Activated T-helper 1 cell treated with anti-CD3 and anti-CD28 coated beads, Interleukin-12 subunit alpha, Interleukin-12 subunit beta, Interleukin-2, Interleukin-4 antibody, amounts not matched to agents 30 ng/mL and 10 ng/mL and 1 ng/mL, durations not matched to agents 14 hours and 24 hours and 36 hours (primary cell): ENCODE measurements at places on chromosomes 5 and 9. TPM values are rescaled to one million over a fixed set of nuclear protein-coding genes. Genes with fewer than 3 reads are reported as not detected.

DNA sequence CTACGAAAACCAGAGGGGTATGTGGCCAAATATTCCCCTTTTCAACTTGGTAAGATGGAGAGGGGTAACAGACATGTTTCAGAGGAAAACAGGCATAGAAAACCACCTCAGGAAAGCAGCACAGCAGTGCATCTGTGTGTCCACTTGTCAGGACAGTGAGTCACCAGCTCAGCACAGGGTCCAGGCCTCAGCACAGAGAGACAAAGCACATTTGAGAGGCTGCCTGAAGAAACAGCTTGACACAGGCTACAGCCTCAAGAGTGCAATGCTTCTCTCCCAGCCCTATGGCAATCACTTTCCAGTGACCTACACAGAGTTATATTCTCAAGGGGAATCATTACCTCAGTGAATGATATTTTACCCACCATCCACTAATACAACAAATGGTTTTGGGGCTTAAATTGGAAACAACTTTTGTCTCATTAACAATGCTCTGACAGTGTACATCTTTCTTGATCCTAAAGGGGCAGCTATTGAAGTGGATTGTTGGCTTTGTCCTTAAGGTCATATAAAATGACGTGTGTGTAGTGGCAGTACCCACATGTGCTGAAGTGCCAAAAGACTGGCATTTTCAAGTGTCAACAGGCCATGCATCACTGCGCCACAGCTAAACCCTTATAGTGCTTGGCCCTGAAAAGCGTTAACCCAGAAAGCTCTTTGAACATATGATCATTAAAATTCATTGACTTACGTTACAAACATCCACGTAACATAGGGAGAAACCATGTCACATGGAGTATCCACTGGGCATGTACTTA lies 46.4 kb downstream of the ERMP1 start:
- peaks cover 60% of the 10 kb centered on the region for H3K4me1 ChIP-seq
- H3K4me3 ChIP-seq = no peak overlapping the region
- no peak overlapping the region for H3K27ac ChIP-seq
- DNase-seq = no peak
- peaks cover 93% of the 10 kb centered on the region for H3K36me3 ChIP-seq
- H3K27me3 ChIP-seq = no peaks in the 10 kb centered on the region

DNA sequence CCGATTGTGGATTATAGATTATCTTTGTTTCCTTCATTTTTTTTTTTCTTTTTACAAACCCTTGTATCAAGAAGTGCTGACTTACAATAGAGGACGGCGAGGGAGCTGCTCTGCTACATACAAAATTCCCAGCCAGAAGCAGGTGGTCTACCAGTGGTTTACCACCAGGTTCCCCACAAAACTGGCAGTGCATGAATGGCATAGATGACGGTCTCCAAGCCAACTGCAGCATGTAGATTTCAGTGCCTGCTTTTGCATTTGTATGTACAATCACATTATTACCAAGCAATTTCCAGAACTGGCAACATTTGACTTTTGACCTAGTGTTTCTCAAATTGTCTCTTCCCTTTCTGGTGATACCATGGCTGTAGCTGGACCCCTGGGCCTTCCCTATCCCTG lies 84.0 kb downstream of the ACER2 start:
- DNase-seq = no peak

Gene STC2
- 25.4 and 27.7 TPM in 2 replicates for total RNA-seq

Gene NPR3
- total RNA-seq = not detected in 2 replicates

GRCh38 chr9:132723809-132724208 lies 53.5 kb downstream of the GTF3C4 start:
- H3K4me1 ChIP-seq = no peaks in the 10 kb centered on the region
- peaks cover 11% of the 10 kb centered on the region for H3K27me3 ChIP-seq
- no peaks in the 10 kb centered on the region for H3K36me3 ChIP-seq
- no peak for DNase-seq

- no peaks in the 10 kb centered on the region for H3K27me3 ChIP-seq
- no peak overlapping the region for H3K4me3 ChIP-seq
- H3K36me3 ChIP-seq = no peaks in the 10 kb centered on the region
- no peak overlapping the region for H3K27ac ChIP-seq
Measured at GRCh38 chr9:128669786-128670185, 13.1 kb upstream of the DYNC2I2 start.

Gene PDCD1LG2
- total RNA-seq = 1.1 and 1.4 TPM in 2 replicates

DNA sequence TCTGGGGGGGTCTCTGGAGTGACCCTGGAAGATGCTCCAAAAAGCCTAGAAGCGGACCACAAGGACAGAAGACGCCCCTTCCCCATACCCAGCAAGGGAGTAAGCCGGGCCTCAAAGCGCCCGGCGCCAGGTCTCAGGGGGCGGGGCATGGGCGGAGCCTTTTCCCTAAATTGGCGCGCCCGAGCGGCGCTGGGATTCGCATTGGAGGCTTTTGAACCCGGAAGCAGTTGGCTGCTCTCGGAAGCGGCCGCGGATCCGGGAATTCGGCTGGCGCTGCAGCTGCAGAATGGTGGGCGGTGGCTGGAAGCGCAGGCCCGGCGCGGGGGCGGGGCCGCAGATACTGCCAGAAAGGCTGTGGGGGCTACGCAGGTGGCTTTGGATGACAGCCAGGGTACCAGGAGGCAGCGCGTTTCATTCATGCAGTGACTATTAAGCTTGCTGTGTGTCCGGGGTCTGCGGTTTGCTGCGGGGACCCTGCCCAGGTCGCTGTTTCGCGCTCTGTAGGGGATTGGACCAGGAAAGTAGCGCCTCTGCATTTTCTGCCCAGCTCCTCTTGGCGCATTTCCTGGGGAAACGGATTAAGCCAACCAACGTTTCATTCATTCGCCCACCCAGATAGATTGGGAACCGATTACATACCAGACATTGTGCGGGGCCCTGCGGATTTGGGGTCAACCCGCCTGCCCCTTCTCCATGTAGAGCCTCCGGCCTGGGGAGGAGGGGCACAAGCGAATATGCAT lies 83.0 kb upstream of the FREM1 start:
- H3K36me3 ChIP-seq = no peaks in the 10 kb centered on the region
- H3K27ac ChIP-seq = peak overlapping the region; percentile 41
- H3K4me1 ChIP-seq = peaks cover 39% of the 10 kb centered on the region
- peak; percentile 32 for DNase-seq
- peaks cover 2% of the 10 kb centered on the region for H3K27me3 ChIP-seq

Gene PDE8B
- total RNA-seq = 0.07 and 0.16 TPM in 2 replicates

Gene PCDHGA7
- total RNA-seq = 0.16 and 0.22 TPM in 2 replicates

Gene SHISAL2B
- total RNA-seq = not detected in 2 replicates

GRCh38 chr5:168047043-168047668 lies 244.3 kb upstream of the WWC1 start:
- no peaks in the 10 kb centered on the region for H3K4me1 ChIP-seq
- no peak overlapping the region for H3K4me3 ChIP-seq
- H3K27ac ChIP-seq = no peak overlapping the region

Gene ADGRD2
- total RNA-seq = not detected in 2 replicates

Gene PRLR
- total RNA-seq = not detected in 2 replicates

GRCh38 chr5:23893561-23893960 lies 386.2 kb downstream of the PRDM9 start:
- no peaks in the 10 kb centered on the region for H3K4me1 ChIP-seq
- H3K4me3 ChIP-seq = no peak overlapping the region
- H3K27me3 ChIP-seq = no peaks in the 10 kb centered on the region
